SK-N-SH treated with all-trans-retinoic acid at 6 μM for 48 hours (cell line): ENCODE measurements at places on chromosomes 13 and 19.

DNA sequence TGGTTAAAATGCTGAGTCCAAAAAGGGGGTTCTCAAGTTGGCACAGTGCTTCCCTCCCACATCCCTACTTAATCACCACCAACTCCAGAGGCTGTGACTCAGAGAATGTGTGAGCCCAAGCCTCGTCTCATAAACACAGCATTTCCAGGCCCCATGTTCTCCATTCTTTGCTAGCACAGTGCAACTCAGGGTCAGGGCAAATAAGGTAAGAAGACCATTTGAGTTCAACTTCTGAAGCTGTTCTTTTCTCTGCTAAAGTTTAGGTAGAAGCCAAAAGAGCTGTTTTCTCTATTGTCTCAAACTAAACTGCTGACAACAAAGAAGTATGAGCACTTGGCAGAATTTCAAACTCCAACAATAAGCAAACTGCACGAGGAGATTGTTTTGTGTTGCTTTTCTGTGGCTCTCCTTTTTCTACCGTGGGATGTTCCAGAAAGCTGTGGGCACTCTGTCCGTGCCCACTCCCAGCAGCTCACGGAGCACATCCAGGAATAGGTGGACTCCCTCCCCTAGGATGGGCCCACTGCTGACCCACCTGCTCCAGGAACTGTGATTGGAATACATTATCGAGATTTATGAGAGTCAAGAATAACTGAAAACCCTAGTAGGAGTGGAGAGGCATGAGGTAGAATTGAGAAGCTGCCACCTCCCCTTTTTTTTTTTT, 494.3 kb downstream of the COG6 start:
- ATAC-seq = peak; percentile 86

- no peak for ATAC-seq
Measured at GRCh38 chr13:74114641-74115040, 19.6 kb downstream of the KLF12 start.

GRCh38 chr13:62167650-62168172, 752.1 kb upstream of the PCDH20 start:
- ATAC-seq = no peak

DNA sequence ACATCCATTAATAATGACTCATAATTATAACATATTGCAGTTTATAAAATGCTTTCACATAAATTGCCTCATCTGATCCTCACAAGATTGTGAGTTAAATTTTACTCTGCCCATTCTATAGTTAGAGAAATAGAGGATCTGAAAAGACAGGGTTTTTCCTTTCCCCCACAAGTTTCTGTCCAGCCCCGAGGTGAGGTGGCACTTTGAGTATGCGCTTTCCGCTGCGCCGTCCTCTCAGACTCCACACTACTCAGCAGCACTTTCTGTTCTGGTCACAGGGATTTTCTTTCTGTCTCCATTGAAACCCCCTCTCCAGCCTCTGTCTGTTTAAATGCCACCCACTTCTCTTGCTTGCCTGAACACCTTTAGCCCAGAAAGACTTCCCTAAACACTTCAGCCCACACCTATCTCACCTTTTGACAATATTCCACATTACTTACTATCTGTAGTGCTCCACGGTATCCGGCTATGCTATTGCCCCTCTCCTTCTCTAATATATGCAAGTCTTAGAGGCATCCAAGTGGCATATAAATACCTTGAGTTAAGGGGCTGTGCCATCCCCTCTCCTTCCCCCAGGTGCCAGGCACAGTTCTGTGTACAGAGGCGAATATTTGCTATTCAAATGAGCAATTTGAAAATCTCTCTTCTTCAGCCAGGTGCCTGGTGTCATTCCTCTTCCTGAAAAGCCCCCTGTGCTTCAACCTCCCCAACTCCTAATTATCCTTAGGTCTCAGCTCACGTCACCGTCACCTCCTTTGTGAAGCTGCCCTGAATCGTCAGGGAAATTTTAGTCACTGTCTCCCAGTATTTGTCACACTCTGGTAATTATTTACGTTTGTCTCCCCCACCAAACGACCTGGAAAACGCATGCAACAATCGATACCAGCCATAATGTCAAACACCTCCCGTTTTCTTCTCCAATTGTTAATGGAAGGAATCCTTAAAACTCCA, 268.7 kb downstream of the NHLRC3 start:
- no peak for ATAC-seq

- ATAC-seq = no peak
Measured at GRCh38 chr13:32068255-32068654, 36.7 kb downstream of the FRY start.

DNA sequence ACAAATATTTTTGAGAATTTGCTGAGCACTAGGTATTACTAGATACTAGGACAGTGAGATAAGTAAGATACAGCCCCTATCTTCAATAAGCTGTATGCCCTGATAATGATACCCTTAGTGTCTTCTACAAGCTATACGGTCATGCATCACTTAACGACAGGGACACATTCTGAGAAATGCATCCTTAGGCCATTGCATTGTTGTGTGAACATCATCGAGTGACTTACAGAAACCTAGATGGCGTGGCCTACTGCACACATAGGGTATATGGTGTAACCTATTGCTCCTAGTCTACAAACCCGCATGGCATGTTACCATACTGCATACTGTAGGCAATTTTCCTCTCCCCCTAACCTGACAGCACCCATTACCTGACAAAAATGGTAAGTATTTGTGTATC, 64.9 kb downstream of the LRCH1 start:
- ATAC-seq = no peak

DNA sequence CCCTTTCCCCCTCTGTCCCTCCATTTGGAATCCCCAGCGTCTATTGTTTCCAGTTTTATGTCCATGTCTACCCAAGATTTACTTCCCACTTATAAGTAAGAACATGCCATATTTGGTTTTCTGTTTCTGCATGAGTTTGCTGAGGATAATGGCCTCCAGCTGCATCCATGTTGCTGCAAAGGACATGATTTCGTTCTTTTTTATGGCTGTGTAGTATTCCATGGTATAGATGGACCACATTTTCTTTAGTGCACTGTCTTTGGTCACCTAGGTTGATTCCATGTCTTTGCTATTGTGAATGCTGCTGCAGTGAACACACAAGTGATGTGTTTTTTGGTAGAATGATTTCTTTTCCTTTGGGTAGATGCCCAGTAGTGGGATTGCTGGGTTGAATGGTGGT, 3.8 kb downstream of the ZNF555 start:
- ATAC-seq = no peak

DNA sequence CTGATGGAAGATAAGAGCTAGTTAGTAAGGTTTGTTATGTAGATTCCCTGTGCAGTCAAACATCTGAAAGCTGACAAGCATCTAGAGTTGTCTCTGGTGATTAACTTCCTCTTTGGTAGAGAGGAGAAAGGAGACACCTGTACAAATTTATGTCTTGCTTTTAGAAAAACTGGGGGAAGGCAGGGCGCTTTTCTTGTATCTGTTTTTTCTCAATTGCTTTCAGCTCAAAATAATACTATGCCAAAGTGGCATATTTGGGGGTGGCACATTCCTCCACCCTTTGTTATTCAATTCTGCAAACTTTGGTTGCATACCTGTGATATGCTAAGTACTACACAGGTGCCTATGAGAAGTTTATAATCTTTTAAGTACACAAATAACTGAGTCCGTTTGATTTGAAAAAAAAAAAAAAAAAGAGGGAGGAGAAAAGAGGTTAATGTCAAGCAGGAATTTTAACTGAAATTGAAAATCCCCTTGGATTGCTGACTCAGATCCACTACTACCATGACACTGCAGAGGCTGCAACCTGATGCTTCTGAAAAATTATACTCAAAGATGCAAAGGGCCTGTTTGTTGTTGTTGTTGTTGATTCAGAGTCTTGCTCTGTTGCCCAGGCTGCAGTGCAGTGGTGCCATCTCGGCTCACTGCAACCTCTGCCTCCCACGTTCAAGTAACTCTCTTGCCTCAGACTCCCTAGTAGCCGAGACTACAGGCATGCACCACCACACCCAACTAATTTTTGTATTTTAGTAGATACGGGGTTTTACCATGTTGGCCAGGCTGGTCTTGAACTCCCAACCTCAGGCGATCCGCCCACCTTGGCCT, 164.8 kb upstream of the NBEA start:
- ATAC-seq = no peak

GRCh38 chr13:91353494-91353893, 6.0 kb downstream of the MIR17HG start:
- ATAC-seq = no peak

- ATAC-seq = peak; percentile 23
Measured at GRCh38 chr19:29666578-29667386, 1.5 kb downstream of the PLEKHF1 start.
